ENCODE measurements at places on chromosomes 16 and 17.

- no peak for DNase-seq
Measured at GRCh38 chr16:83931556-83931955, 21.5 kb upstream of the OSGIN1 start.

GRCh38 chr17:49990331-49990730 is 4.7 kb downstream of the DLX3 start:
- no peak for DNase-seq

GRCh38 chr16:9534759-9535158 is 443.3 kb downstream of the HAPSTR1 start:
- no peak for DNase-seq

DNA sequence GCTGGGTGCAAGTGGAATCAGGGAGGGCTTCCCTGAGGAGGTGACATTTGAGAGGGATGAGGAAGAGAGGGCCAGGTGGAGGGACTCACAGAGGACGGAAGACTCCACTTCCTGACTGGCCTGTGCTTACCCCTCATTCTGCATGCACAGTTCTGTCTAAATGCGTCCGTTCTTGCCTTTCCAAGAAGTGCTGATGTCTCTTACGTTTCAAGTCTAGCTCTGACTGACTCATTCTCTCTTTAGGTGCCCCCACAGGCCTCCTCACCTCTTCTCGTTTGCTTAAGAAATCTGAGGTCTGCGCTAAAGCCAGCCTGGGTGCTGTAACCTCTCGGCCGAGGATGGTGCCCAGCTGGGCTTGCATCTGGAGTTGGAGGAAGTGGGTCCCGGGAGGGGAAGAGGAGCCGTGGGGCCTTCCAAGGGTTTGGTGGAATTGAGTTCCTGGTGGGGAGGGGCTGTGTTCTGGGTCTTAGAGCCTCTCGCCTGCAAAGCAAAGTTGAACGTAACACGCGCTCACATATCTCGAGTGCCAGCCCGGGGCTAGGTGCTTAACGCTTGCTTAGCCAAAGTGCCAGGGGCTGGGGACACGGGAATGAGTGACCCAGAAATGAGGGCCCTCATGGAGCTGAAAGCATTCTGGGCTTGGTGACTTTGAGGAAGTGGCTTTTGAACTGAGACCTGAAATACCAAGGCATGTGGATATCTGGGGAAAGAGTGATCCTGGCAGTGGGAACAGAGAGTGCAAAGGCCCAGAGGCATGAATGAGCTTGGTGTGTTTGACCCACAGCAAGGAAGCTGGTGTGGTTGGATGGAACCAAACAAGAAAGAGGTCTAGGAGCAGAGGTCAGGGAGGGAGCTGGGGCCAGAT is 4.8 kb downstream of the IL4R start:
- peak; percentile 65 for DNase-seq

- no peak for DNase-seq
Measured at GRCh38 chr16:69589434-69590269, 23.9 kb downstream of the NFAT5 start.

- DNase-seq: no peak
Measured at GRCh38 chr16:27671410-27671809, 121.5 kb downstream of the KATNIP start.

DNA sequence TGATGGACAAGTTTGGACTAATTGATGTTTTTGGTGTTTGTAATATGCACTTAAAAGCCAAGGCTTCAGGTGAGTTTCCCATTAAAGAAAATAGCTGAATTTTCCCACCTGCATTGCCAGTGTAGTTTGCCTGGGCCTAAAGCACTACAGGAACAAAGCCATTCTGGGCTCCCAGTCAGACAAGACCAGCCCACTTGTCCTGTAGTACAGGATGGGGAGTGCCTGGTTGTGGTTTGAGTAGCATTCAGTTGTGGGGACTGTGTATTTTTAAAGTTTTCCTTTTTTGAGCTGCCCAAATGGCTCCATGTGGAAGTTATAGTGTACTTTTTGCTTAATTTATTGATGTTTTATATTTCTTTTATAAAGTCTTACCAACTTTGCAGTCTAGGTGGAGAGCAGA is 91.7 kb downstream of the TANGO6 start:
- DNase-seq: no peak

DNA sequence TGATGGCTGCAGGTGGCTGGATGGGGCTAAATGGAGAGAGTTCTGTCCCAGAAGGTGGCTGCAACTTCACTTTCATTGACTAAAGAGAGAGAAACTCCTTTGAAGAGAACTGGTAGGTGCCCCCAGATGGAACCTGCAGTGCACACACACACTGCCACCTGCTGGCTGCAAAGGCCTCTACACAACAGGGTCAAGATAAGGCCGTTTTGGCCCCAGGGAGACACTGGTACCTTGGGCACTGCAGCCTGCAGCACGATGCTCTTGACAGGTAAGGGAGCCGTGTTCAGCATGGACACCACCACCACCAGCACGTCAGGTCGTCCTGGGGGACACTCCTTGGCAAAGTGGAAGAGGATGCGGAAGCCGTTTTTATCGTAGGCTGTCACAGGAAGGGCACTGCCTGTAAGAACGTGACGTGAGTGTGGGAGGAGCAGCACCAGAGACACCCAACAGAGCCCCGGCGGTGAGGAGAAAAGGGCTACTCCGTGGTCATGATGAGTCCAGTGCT is 22.7 kb downstream of the GGA3 start:
- peak; percentile 73 for DNase-seq

- DNase-seq: no peak
Measured at GRCh38 chr17:52986056-52986662, 827.6 kb upstream of the CA10 start.

DNA sequence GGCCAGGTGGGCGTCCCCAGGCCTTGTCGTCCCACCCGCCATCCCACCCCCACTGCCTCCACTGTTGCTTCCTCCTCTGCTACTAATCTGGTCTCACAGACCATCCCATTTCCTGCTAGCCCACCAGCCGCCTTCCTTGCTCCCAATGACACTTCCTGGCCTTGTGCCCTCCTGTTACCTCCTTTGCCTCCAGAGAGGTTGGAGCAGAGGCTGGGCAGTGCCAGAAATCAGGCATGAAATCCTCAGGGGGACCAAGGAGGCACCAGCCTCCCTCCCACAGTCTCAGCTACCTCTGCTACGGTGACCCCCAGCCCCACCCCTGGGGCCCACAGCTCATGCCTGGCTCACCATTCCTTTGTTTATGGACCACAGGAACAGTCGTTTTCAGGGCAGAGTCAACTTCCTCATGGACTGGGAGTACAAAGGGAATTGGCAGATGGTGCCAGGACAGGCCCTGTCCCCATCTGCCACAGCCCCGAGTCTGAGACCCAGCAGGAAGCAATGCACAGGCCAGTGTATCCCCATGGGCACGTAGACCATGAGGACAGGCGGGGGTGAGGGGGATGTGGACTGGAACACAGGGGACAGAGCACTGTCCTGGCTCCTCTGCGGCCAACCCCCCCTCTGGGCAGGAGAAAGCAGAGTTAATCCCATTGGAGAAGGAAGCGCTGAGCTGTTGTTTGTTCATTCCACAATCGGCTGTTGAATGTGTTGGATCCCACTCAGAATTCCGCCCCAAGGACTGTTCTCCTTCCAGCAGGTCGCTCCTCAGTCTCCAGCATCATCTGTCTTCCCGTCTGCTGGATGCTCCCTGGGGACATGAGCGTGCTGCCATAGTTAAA is 2.2 kb upstream of the CDH5 start:
- peak; percentile 91 for DNase-seq

- DNase-seq: no peak
Measured at GRCh38 chr17:28597606-28598383, 1.0 kb downstream of the SPAG5 start.

- DNase-seq: peak; percentile 12
Measured at GRCh38 chr17:7440113-7440833, 961 bp downstream of the FGF11 start.

- no peak for DNase-seq
Measured at GRCh38 chr17:57284583-57284982, 28.3 kb downstream of the MSI2 start.

DNA sequence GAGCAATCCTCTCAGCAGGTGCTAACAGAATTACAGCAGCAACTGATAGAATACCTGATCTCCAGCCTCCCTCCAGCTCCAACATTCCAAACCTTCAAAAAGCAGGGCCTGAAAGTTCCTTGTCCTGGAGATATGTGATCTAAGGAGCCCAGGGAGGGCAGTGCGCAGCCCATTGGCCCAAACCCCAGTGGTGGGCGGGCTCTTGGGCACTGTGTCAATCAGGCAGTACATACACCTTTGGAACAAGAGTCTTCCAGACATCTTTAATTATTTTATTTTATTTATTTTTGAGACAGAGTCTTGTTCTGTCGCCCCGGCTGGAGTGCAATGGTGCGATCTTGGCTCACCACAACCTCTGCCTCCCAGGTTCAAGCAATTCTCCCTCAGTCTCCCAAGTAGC is 24.2 kb downstream of the SLC12A3 start:
- DNase-seq: no peak

DNA sequence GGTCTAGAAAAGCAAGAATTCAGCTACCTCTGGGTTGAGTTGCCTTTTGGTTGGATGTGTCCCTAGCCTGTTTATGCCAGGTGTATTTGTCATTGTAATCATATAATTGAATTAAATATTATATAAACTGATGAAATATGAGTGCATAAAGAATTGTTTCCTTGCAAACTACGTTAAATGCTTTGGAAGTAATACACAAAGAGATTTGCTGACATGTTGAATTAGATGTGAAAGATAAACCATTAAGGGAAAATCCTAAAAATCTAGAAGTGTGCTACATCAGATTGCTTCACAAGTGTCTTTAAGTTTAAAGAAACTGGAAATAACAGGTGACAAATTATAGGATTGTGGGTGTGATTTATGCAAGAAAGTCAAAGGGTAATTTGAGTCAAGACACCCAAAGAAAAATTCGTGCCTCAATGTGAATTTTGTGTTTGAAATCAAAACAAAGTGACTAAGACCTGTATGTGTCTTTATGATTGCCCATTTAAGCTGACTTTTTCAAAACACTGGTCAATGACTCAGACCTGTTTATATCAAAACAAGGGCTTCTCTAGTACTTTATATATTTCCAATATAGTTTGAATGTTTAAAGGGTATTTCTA is 5.1 kb upstream of the PYY start:
- DNase-seq: peak; percentile 74

- no peak for DNase-seq
Measured at GRCh38 chr17:57528058-57528451, 217.0 kb downstream of the CCDC182 start.

GRCh38 chr17:64534187-64534586 is 27.4 kb downstream of the CEP95 start:
- DNase-seq: no peak

- peak; percentile 53 for DNase-seq
Measured at GRCh38 chr16:83420206-83420760, 387.5 kb upstream of the HSBP1 start.

DNA sequence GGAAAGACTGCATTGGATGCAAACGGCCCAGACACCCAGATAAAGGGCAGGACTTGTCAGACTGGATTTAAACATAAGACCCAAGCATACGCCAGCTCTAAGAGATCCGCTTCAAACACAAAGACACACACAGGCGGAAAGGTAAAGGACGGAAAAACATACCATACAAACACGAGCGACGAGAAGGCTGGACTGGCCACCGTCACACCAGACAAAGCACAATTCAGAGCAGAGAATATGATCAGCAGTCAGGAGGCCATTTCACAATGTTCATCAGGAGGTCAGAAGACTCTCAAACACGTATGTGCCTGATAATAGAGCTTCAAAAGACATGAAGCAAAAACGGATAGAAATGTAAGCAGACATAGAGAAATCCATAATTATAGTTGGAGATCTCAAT is 84.9 kb upstream of the GNG13 start:
- no peak for DNase-seq

GRCh38 chr17:44314524-44314868 is 6.1 kb downstream of the RUNDC3A start:
- no peak for DNase-seq

DNA sequence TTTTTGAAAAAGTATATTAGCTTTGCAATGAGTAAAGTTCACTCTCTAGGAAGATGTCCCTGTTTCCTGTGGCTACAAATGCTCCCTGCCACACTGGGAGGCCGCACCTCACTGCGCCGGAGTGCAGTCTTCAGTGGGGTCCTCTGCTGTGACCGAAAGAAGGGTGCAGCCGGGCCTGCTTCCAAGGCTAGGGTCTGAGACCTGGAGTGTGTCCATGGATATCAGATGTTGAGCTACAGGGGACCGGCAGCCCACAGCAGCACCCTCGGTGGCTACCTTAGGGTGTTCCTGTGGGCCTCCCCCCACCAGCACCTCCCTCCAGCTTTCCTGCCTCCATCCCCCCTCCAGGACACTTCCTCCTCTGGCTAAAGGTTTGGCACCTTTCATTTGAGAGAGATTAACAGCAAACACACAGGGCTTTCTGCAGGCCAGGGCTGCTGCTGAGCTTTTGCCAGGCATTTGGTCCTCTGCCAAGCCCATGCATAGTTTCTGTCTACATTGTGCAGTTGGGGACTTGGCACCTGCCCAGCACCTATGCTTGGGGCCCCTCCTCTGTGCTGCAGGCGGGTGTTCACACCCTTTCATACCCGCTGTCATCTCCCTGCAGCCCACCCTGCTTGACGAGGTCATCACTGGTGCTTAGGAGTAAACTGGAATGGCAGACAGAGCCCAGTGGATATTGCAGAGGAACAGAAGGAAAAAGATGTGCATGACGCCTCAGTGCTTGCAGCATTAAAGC is 33.8 kb upstream of the CRISPLD2 start:
- DNase-seq: peak; percentile 85

DNA sequence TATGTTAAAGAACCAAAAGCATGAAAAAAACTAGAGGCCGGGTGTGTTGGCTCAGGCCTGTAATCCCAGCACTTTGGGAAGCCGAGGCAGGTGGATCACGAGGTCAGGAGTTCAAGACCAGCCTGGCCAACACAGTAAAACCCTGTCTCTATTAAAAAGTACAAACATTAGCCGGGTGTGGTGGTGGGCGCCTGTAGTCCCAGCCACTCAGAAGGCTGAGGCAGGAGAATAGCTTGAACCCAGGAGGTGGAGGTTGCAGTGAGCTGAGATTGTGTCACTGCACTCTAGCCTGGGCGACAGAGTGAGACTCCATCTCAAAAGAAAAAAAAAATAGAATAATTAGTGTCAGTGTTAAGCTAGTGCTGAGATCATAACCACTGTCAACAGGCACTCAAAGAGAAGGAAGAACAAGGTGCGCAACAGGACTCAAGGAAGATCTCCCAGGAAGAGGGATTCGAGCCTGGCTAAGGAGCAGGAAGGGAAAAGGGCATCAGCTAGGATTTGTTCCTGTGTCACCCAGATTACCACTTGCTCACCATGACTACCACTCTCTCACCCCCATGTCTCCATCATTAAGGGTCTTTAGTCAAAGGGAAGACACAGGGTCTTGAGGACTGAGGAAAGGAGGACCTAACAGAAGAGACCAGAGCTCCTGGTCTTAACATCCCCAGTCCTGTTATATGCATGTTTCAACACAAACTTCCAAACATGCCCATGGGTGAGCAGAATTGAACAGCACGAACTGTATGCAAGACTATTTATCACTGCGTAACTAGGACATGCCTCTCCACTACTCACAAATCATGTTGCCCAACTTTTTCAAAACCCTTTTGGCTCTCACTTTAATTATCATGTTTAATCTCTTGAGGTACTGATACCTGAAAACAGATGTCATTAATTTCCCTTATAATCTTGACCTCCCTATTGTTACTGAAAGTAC is 88.3 kb upstream of the PLEKHM1 start:
- DNase-seq: no peak

Measured in cardiac fibroblast (primary cell).